ENCODE measurements at places on chromosomes 11 and 22.

DNA sequence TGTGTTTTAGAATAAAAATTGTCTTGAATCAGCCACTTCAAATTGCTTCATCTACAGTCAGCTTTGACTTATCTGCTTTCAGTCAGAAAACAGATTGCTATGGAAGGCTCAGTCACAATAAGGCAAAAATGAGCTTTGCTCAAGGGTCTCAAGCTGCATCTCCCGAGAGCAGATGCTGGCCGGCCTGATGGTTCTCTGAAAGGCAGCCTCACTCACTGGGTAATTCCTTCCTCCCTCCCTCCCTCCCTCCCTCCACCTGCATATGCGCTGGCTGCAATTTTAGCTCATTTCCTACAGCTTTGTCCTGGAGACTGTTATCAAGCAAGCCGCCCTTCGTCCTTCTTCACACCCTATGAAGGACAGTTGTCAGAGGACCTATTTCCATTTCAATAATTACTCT, 1.6 kb upstream of the IZUMO1R start:
- DNase-seq: no peak

DNA sequence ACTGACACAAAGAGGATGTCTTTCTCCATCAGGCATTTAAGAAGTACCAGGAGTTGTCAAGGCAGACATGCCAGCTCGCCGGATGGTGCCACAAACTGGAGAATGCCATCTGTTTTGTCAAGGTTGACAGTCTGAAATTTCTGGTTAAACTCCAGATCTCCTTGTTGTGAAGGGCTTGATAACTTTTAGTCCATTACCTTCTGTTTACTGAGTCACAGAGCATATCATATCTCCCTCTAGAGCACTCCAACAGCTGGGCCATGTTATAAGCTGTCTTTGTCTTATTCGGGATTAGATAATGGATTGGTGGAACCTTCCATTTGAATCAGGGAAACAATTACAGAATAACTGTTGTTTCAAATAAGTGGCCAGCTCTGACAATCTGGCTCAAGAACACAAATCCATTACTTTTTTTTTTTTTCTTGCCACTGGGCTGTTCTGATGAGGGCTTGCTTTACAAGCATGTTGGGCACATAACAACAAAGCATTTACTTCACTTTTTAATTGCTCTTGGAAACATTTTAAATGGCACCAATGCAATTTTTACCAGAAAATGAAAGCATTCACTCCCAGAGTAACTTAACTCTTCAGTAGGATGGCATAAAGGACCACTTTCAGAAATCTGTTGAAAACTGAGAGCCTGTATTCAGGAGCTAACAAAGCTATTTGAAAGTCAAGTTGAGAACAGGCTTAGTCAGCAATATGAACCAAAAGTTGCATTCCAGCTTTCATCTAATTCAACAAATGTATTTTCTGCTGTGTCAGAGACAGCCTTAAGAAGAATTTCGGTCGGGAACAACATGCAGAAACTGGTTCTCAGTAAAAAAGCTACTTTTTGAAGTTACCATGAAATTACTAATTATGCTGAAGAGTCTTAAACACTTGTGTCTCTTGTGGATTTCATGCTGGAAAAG, 227.6 kb upstream of the PITPNB start:
- no peak for DNase-seq

GRCh38 chr11:92750794-92751193, 218.7 kb upstream of the MTNR1B start:
- DNase-seq: no peak

- DNase-seq: no peak
These were observed 20.9 kb downstream of the RCOR2 start for GRCh38 chr11:63896071-63896470.

DNA sequence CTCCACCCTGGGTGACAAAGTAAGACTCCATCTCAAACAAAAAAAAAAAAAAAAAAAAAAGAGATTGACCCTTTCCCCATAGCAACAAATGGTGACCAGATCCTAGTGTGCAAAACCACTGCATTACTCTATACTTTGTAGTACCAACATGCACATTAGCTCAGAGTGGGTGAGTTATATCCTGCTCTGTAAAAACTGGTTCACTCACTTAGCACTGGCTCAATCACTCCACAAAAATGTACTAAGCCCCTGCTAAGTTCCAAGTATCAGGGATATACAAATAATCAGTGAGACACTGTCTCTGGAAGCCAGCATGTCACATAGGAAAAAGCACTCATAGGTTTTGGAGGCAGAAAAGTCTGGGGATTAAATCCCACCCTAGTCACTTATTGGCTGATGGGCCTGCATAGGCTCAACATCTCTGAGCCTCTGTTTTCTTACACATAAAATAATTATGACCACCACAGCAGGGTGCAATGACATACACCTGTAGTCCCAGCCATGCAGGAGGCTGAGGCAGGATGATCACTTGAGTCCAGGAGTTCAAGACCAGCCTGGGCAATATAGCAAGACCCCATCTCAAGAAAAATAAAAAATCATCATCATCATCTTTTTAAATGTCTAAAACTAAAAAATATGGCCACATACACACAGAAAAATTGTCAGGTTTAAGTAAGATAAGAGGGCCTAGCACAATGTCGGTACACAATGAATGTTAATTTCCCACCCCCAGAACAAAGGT, 11.9 kb downstream of the FAM168A start:
- peak; percentile 82 for DNase-seq

DNA sequence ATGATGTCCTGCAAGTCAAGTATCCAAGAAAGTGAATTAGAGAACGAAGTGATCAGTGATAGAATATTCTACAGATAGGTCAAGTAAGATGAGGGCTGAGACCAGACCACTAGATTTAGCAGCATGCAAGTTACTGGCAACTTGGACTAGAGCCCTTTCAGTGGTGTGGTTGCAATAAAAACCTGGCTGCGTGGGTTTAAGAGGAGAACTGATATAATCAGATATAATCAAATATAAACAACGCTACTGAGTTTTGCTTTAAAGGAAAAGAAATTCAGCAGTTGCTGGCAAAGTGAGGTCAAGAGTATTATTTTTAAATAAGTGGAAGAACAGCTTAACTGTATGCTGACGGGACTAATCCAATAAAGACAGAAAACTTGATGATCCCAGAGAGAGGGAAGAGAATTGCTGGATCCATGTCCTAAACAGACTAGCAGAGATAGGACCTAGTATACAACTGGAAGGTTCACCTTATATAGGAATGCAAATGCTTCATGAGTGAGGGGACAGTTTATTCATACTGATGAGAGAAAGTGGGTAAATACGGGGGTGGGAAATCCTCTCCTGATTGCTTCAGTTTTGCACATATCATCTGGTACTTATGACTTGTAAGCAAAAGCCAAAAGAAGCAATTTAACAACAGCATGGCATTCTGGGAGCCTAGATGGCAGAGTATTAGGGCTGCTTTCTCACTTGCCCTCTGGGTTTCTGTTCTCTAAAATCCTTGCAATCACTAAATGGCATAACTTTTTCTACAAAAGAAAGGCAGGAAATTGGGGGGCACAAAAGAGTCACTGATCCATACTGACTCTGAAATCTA, 146.2 kb downstream of the RBFOX2 start:
- no peak for DNase-seq

GRCh38 chr11:67213178-67213621, 53.1 kb upstream of the GRK2 start:
- no peak for DNase-seq

GRCh38 chr11:82756765-82757639, 23.3 kb upstream of the FAM181B start:
- no peak for DNase-seq

GRCh38 chr11:14908214-14908880, 16.3 kb upstream of the CYP2R1 start:
- peak; percentile 30 for DNase-seq

- peak; percentile 49 for DNase-seq
These were observed 9.6 kb downstream of the FAM118A start for GRCh38 chr22:45319324-45319685.

Measured in fibroblast of skin of back (primary cell).